ENCODE measurements at places on chromosomes 5 and 9.

- DNase-seq, result no peak
Measured at GRCh38 chr9:113493203-113493520, 29.6 kb downstream of the RGS3 start.

DNA sequence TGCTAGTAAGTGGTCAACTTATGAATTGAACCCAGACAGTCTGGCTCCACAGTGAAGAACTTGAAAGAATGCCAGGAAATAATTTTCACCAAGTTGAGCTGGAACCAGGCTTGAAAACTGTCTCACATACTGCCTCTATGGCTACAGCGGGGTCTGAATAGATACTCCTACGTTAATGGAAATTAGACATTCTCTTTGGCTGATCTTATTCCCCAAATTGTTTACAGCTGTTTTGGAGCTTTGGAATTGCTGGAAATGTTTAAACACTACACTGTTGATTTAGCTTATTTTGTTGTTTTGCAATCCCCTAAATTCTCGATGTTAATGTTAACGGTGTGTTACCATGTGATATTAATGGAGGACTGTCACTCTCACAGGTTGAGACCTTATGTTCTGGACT lies 146.4 kb downstream of the FBXL7 start:
- no peak for DNase-seq

DNA sequence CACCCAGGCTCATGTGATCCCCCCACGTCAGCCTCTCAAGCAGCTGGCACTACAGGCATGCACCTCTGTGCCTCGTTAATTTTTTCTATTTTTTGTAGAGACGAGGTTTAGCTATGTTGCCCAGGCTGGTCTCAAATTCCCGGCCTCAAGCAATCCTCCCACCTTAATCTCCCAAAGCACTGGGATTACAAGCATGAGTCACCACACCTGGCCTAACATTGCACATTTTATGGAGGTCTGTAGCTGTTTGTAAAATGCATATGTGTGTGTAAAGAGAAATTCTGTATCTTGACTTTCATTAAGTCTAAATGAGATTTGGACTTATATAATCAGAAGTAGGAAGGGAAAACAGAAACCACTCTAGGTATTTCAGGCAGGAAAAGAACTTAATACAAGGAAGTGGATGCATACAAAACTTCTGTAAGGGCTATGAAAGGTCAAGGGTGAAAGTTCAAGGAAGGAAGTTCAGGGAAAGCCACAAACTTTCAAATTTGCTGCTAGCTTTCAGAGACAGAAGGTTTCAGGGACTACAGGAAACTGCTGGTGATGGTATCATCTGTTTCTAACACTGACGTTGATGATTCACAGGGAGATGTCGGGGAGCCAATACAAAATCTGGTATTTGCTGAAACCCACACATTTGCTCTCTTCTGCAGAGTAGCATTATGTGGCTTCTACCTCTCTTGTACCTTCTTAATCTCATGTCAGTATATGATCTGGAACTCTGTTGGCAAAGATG lies 209.4 kb downstream of the PIK3R1 start:
- no peak for DNase-seq

- DNase-seq, result no peak
Measured at GRCh38 chr9:132077881-132078698, 1.6 kb downstream of the MED27 start.

GRCh38 chr5:68405784-68406743 lies 190.5 kb downstream of the PIK3R1 start:
- DNase-seq, result no peak

DNA sequence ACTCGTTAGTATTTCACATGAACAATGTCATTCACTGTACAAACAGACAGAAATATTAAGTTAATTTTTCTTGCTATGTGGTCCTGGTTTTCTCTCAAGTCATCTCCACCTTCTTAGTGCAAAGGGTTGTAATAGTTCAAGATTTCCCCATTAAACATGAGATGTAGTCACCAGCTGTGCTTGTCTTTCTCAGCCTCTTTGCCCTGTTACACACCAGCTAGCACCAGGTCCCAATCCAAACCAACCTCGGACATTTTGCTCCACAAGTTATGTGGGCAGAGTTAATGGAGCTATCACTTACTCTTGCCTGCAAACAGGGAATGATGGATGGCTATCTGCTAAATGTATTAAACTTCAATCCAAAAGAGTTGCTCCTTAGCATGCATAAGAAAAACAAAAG lies 328.1 kb downstream of the TLE1 start:
- DNase-seq, result no peak

DNA sequence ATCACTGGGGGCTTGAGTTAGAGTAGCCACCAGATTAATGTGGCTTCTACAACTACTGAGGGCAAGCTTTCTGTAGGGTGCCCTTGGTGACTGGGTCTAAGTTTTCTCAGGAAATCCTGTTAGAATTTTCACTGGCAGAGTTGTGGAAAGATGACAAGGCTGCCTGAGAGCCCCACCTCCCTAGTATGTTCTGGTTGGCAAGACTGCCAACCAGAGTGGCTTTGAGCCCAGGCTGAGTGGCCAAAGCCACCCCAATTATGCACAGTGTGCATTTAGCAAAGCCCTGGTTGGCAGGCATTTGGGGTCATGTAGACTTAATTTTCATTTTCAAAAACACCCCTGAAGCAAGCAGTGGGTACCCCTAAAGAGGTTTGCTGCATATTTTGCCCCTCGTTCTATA lies 136.7 kb upstream of the HAPLN1 start:
- DNase-seq, result no peak

DNA sequence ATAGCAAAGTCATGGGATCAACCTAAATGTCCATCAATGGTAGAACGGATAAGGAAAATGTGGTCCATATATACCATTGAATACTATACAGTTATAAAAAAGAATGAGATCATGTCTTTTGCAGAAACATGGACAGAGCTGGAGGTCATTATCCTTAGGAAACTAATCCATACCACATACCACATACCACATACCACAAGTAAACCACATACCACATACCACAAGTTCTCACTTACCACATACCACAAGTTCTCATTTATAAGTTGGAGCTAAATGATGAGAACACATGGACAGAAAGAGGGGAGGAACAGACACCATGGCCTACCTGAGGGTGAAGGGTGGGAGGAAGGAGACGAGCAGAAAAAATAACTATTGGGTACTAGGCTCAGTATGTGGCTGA lies 154.6 kb upstream of the GHR start:
- DNase-seq, result no peak

- DNase-seq, result no peak
Measured at GRCh38 chr9:3256571-3257330, 269.1 kb downstream of the RFX3 start.

- no peak for DNase-seq
Measured at GRCh38 chr5:141100243-141100805, at the start of gene PCDHB3. Gene PCDHB3 (plus strand): TSS chr5:141100473. CDS start chr5:141100650, 177 bp downstream.

- DNase-seq, result no peak
Measured at GRCh38 chr9:88628114-88628513, 93.1 kb downstream of the NXNL2 start.

- no peak for DNase-seq
Measured at GRCh38 chr5:177412603-177413233, 3.4 kb upstream of the F12 start.

DNA sequence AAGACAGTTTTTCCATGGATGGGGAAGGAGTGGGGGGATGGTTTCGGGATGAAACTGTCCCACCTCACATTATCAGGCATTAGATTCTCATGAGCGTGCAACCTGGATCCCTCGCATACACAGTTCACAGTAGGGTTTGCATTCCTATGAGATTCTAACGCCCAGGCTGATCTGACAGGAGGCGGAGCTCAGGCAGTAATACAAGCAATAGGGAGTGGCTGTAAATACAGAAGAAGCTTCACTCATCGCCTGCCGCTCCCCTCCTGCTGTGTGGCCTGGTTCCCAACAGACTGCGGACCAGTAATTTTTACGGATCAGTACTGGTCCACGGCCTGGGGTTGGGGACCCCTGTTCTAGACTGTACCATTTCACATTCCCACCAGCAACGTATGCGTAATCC lies 68.3 kb upstream of the OTULINL start:
- DNase-seq, result no peak

GRCh38 chr5:60024104-60024503 lies 130.6 kb upstream of the PDE4D start:
- no peak for DNase-seq

- no peak for DNase-seq
Measured at GRCh38 chr9:75452512-75452911, 364.2 kb downstream of the OSTF1 start.

DNA sequence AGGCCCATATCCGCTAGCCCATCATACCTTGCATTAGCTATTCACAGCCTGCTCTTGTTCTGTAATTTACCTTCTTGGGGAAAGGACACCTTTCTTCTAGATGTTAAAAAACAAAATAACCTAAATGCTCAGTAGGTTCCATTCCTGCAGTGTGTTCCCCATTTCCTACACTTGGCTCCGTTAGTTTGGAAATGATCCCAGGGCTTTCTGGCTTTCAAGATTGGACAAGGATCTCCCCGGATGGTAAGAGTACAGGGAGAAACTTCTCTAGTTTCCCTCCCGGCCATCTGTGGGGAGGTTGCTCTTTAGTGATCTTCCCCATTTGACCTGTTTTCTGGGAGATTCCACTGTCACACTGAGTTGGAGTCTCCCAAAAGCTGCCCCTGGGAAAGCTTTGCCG lies 27.3 kb upstream of the STC2 start:
- no peak for DNase-seq

DNA sequence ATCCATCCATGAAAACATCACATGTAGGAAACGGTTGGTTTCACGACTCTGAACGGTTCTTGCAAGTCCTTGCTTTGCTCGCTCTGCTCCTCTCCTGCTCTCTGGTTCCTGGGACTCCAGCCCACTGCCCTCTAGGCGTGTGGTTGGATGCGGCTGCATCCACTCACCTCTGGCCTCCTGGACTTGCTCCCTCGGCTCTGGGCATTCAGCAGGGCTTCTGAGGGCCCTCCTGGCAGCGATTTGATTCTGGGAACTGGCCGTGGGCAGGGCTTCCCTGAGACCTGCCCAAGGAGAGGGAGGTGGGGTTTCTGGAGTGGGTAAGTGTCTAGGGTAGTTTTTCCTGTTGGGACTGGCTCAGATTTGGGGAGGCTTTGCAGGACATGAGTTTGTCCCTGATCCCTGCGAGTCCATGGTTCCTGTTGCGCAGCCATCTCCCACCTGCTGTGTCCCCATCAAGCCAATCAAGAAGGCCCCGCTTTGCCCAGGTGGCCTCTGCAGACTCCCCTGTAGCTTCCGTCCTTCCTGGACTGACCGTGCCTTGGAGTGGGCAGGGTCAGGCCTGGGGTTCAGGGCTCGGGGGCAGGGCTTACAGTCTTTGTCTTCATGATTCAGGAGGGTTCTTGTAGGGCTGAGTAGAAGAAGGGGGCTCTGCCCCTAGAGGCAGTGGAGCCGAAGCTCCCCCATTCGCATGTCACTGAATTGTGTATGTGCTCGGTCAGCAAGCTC lies 192.3 kb downstream of the CACNA1B start:
- no peak for DNase-seq

DNA sequence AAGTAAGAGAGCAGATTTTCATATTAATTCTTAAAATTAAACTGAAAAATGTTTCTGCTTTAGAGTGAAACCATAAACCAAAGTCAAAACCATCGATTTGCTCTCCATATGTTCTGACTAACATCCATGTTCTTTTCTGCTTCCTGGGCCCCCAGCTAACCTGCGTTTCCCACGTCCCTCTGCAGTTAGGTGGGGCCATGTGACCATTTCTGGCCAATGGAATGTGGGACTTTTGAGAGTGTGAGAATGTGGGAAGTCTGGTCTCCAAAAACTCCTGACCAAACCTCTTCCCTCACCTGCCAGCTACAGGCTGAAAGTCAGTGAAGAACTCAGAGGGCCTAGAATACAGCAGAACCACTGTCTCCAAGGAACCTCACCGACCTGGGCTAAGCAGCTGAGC lies 44.9 kb downstream of the ANKH start:
- no peak for DNase-seq

DNA sequence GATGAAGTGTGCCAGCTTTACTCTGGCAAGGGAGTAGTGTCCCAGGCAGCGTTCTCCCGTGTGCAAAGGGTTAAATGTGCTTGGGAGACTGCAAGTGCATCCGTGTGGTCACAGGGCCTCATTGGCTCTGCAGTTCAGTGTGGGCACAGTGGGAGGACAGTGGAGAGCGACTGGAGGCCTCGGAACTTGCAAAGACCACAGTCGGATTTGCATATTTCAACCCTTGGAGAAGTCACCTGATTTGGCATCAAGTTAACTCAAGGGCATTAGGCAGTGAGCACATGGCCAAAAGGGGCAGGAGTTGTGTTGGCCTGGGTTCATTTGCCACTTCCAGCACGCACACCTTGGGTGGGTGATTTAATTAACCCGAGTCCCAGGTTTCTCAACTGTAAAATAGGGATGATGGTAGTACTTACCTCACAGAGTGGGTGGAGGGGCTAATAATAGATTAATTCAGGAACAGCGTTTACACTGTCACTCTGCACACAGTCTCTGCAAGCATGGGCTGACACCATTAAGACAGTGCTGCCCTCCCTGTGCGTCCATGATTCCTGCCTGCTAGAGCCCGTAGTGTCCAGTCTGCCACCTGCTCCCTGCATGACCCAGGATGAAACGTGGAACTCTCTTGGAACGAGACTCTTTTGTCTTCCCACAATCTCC lies 22.7 kb downstream of the JADE2 start:
- no peak for DNase-seq

- DNase-seq, result no peak
Measured at GRCh38 chr5:154214371-154215106, 24.0 kb downstream of the GALNT10 start.
